Cortex of kidney (tissue), 1 donor: ENCODE measurements at places on chromosomes 6 and 20.

GRCh38 chr6:113120582-113121285 is 736.4 kb upstream of the MARCKS start:
- DNase-seq, result no peak

- no peak for DNase-seq
Observed at GRCh38 chr6:47743744-47744143, 38.1 kb upstream of the OPN5 start.

DNA sequence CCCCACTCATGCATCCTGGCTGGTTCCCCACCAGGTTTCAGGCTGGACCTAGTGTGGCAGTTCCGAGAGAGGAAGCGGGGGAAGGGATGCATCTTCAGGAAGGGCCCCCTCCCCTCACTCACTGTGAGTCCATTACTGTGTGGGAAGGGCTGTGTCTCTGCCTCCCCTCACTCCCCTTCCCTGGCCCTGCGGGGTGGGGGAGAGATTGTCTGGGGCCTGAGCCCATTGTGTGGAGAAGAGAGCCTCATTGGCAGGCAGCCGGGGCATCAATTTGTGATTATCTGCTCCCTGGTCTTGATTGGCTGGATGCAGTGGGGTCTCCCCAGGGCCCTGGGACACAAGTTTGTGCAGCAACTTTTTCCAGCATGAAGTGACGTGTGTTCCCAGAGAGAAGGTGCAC is 4.1 kb upstream of the MYT1 start:
- DNase-seq, result no peak

DNA sequence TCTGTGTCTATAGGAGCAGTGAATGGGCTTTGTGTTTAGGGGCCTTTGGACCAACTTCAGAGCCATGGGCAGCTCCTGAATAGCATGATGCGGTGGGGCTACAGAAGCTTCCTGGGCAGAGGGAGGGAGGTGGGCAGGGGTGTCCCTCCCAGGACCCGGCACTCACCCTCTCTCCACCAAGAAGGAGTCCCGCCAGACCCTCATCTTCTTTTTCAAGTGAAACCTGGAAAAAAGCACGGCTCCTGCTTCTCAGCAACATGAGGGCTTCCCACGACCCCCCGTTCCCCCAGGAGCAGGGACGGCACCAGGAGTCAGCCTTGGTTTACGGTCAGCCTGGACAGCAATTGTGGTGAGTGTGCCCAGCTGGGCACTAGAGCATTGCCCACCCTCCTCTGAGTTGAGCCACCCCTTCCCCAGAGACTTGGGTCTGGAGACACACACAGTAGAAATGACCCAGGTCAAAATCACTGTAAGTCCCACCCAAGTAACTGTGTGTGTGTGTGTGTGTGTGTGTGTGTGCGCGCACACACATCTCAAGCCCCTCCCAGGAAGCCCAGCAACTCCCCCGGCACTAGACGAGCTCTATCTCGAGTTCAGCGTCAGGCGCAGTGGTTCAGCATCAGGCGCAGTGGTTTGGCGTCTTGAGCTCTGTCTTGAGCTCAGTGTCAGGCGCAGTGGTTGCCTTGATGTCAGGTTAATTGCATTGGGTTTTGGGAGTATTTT is 108.2 kb downstream of the SULF2 start:
- no peak for DNase-seq

DNA sequence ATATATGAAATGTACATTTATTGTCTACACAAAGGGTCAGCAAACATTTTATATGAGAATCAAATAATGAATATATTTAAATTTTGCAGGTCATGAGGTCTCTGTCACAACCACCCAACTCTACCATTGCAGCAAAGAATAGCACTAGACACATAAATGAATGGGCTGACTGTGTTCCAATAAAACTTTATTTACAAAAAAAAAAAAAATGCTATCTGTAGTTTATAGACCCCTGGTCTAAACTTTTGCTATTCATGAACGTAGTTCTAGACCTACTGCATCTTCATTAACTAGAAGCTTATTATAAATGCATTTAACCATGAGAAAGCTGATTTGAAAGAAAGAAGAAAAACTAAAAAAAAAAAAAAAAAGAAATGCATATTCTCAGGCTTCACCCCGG is 610.9 kb upstream of the AGPAT4 start:
- no peak for DNase-seq

GRCh38 chr6:52632011-52632410 is 38.9 kb upstream of the TMEM14A start:
- DNase-seq, result no peak

GRCh38 chr6:145705561-145705960 is 29.8 kb downstream of the EPM2A start:
- DNase-seq, result no peak

- DNase-seq, result no peak
Observed at GRCh38 chr6:170205534-170206316, 85.2 kb downstream of the DLL1 start.

DNA sequence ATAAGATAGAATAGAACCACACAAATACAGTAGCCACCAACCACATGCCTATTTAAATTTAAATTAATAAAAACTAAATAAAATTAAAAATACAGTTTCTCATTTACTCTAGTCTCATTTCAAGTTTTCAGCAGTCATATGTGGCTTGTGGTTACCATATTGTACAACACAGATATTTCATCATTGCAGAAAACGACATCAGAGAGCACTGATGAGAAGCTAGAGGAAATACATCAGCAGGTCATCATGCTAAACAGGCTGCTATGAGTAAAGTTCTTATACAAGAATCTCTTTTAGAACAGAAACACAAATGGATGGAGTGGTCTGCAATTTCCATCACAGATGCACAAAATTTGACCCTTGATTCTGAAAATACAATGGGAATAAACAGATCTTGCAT is 36.6 kb downstream of the TBC1D32 start:
- DNase-seq, result no peak

DNA sequence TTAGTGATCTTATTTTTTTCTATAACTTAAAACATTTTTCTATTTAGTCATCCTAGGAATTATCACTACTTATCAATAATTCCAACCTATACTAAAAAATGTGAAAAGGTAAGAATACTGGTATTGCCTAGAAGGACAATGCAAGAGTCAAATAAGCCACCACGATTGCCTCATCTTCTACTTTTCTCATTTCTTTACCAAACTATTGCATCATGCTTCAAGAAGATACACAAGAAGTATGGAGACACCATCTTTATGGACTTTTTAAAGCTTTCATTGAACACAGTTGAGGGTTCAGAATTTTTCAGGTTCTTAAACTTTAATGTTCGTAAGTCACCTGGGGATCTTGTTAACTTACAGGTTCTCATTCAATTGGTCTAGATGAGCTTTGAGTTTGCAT is 25.9 kb downstream of the ELOVL2 start:
- DNase-seq, result no peak

- no peak for DNase-seq
Observed at GRCh38 chr6:68901044-68901443, 266.0 kb downstream of the ADGRB3 start.

GRCh38 chr6:70616728-70617260 is 50.1 kb downstream of the SDHAF4 start:
- DNase-seq, result no peak

DNA sequence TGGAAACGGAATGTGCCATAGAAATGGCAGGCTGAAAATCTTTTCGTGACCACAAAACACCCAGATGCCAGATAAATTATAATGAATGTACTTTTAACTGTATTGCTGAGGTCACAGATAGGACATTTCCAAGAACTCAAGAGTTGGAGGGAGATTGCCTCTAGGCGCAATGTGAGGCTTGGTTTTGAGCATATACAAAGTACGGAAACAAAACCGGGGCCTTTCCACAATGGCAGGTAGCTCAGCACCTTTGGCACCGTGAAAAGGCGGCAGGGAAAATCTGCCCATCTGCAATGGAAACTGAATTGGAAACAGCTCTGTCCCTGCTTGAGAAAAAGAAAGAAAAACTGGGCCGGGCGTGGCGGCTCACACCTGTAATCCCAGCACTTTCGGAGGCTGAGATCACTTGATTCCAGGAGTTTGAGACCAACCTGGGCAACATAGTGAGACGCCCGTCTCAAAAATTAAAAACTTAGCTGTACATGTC is 10.5 kb upstream of the C20orf144 start:
- no peak for DNase-seq
